RPMI7951 (cell line): ENCODE measurements at places on chromosomes 6 and 20. TPM values are rescaled to one million over a fixed set of nuclear protein-coding genes. Genes with fewer than 3 reads are reported as not detected.

The TINAG gene
- not detected in 2 replicates for total RNA-seq

The CGA gene
- not detected in 2 replicates for total RNA-seq

The MYB gene
- total RNA-seq, result 0.12 TPM in 1 of 2 replicates, not detected in the other

The TBX18 gene
- total RNA-seq, result 9.1 and 13.6 TPM in 2 replicates

The BMP7 gene
- 0.96 and 0.98 TPM in 2 replicates for total RNA-seq

The ATP5F1E gene
- 124 and 138 TPM in 2 replicates for total RNA-seq

The SUMO4 gene
- 0.78 and 0.84 TPM in 2 replicates for total RNA-seq

The CGAS gene
- 13.8 and 20.5 TPM in 2 replicates for total RNA-seq
